ENCODE measurements at places on chromosomes 7 and 10. TPM values are rescaled to one million over a fixed set of nuclear protein-coding genes. Genes with fewer than 3 reads are reported as not detected.

Gene CHN2
- 63.2 TPM for total RNA-seq

Gene PHKG1
- total RNA-seq, result not detected

Gene TEX36
- total RNA-seq, result not detected

Gene R3HCC1L
- 13.6 TPM for total RNA-seq

Gene PPP1R17
- 657 TPM for total RNA-seq

Gene NEBL
- 0.74 TPM for total RNA-seq

Gene PTPRN2
- total RNA-seq, result 49.0 TPM

Gene CCL26
- not detected for total RNA-seq

Gene IL6
- total RNA-seq, result not detected

Gene SPAG6
- not detected for total RNA-seq

Gene LRGUK
- total RNA-seq, result 0.81 TPM

Gene HSPA14
- 10.1 TPM for total RNA-seq

Gene NFKB2
- 7.5 TPM for total RNA-seq

Gene HOXA3
- total RNA-seq, result not detected

Gene ADRA2A
- 0.32 TPM for total RNA-seq

Gene DDC
- 3.8 TPM for total RNA-seq

Gene VAX1
- total RNA-seq, result 0.27 TPM

Gene UMAD1
- total RNA-seq, result 5.2 TPM

Gene NEUROD6
- not detected for total RNA-seq

Gene EIF5AL1
- 0.61 TPM for total RNA-seq

Data from glutamatergic neuron (in vitro differentiated cells).